Right cardiac atrium (tissue), 5 donors: ENCODE measurements at places on chromosomes 6 and 20. TPM values are rescaled to one million over a fixed set of nuclear protein-coding genes. Genes with fewer than 3 reads are reported as not detected.

AURKA gene
- 8.9 TPM for total RNA-seq

RAB44 gene
- total RNA-seq: not detected

CGA gene
- total RNA-seq: not detected

MC3R gene
- total RNA-seq: not detected

PGK2 gene
- not detected for total RNA-seq

ZFP57 gene
- total RNA-seq: 1.8 TPM

PRSS16 gene
- not detected for total RNA-seq

MYH7B gene
- 43.3 TPM for total RNA-seq

ANKS1A gene
- total RNA-seq: 26.1 TPM

PSORS1C1 gene
- 4.5 TPM for total RNA-seq

OPN5 gene
- total RNA-seq: not detected

BHLHE23 gene
- not detected for total RNA-seq

SNPH gene
- total RNA-seq: 4.8 TPM

VWA7 gene
- 12.8 TPM for total RNA-seq

HLA-G gene
- 0.18 TPM for total RNA-seq

OR2H2 gene
- total RNA-seq: not detected

GSTA3 gene
- not detected for total RNA-seq

C2 gene
- 19.8 TPM for total RNA-seq

SIRPG gene
- 0.29 TPM for total RNA-seq

TP53TG5 gene
- total RNA-seq: 0.82 TPM

POFUT1 gene
- 29.3 TPM for total RNA-seq

EYA2 gene
- total RNA-seq: 1.6 TPM

MATN4 gene
- 0.20 TPM for total RNA-seq

HCRTR2 gene
- not detected for total RNA-seq

KCNK17 gene
- total RNA-seq: 3.6 TPM

SNRPB gene
- total RNA-seq: 47.0 TPM

GLP1R gene
- total RNA-seq: 6.1 TPM

JARID2 gene
- total RNA-seq: 6.8 TPM

MLN gene
- not detected for total RNA-seq

LSM2 gene
- total RNA-seq: 22.8 TPM

ORC3 gene
- total RNA-seq: 22.2 TPM

SYCP2 gene
- 1.8 TPM for total RNA-seq

SRC gene
- total RNA-seq: 13.1 TPM
